PC-9 (cell line): ENCODE measurements at places on chromosomes 6 and 20. TPM values are rescaled to one million over a fixed set of nuclear protein-coding genes. Genes with fewer than 3 reads are reported as not detected.

The SLC17A4 gene
- 0.13 TPM in 1 of 2 replicates, not detected in the other for total RNA-seq

The LY6G6C gene
- 1.2 and 2.1 TPM in 2 replicates for total RNA-seq

The GJA10 gene
- total RNA-seq, result not detected in 2 replicates

The TBXT gene
- not detected in 2 replicates for total RNA-seq

The NKX2-2 gene
- not detected in 2 replicates for total RNA-seq

The TSHZ2 gene
- total RNA-seq, result not detected in 2 replicates

GRCh38 chr20:40223810-40224209 is 465.2 kb downstream of the MAFB start:
- no peak overlapping the region for H3K4me3 ChIP-seq
- H3K36me3 ChIP-seq, result no peaks in the 10 kb centered on the region
- no peaks in the 10 kb centered on the region for H3K4me1 ChIP-seq

DNA sequence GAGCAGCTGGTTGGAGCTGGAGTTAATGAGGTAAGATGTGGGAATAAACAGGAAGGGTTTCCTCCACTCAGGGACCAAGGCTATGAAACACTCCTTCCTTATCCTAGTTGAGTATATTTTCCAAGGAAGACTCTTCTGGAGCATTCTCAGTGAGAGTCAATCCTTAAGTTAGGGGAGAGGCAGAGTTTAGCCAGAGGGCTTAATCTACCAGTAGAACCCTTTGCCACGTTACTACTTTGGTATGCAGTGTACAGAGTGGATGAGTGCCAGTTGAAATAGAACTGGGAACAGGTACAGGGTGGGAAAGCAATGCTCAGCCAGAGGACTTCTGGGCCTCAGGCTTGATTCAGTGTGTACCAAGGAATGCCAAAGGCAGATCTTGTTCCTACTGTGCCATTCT is 114.3 kb downstream of the UBE3D start:
- no peaks in the 10 kb centered on the region for H3K36me3 ChIP-seq
- no peaks in the 10 kb centered on the region for H3K4me1 ChIP-seq
- H3K27me3 ChIP-seq, result no peaks in the 10 kb centered on the region
- no peak overlapping the region for H3K27ac ChIP-seq
- H3K4me3 ChIP-seq, result no peak overlapping the region

GRCh38 chr6:108944707-108945680 is 96.8 kb downstream of the ARMC2 start:
- no peak for DNase-seq
- no peaks in the 10 kb centered on the region for H3K27me3 ChIP-seq
- no peaks in the 10 kb centered on the region for H3K36me3 ChIP-seq
- H3K27ac ChIP-seq, result no peak overlapping the region

DNA sequence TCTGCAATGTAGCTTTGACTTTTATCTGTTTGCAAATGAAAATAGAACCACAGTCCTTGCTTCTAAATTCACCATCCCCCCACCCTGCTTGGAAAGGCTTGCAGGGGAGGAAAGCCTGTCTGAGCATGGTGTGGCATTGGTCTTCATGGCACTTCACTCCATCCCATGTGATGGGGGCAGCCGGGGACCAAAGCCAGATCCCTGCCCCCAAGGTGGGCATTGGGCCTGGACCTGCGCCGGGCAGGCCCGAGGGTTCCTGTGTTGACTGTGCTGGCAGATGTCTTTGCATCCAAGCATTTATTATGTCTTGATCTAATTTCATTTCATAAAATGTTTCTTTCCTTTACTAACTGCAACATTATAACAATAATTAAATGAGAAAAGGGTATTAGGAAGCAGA is 120.0 kb downstream of the SYNDIG1 start:
- no peaks in the 10 kb centered on the region for H3K36me3 ChIP-seq
- H3K27ac ChIP-seq, result no peak overlapping the region
- no peak overlapping the region for H3K4me3 ChIP-seq
- no peak for DNase-seq

DNA sequence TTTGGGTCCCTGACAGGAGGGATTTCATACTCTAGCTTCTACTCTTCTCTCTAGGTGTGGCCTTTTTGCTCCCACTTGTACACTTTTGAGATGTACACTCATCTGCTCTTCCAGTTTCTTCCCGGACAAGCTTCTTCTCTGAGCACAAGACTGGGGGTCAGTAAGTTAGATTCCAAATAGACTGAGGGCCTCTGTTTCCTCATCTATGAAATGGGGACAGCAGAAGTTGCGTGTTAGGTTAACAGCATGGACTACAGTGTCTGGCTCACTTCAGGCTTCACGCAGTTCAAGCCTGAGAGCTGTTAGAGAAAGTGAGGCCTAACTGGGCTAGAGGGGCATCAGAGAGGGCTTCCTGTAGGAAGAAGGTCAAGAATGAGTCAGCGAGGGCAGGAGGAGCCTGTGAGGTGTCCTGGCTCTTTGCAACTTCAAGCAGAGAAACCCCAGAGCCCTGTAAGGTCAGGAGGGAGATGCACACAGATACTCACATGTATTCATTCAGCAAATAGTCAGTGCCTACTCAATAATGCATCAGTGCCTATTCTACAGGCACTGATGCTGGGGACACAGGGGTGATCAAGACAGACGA is 20.6 kb downstream of the XKR7 start:
- H3K4me1 ChIP-seq, result no peaks in the 10 kb centered on the region
- no peak overlapping the region for H3K27ac ChIP-seq
- no peak for DNase-seq
- no peak overlapping the region for H3K4me3 ChIP-seq
- H3K36me3 ChIP-seq, result no peaks in the 10 kb centered on the region

GRCh38 chr6:104630955-104631354 is 228.8 kb downstream of the HACE1 start:
- H3K4me3 ChIP-seq, result no peak overlapping the region
- H3K27ac ChIP-seq, result no peak overlapping the region
- no peaks in the 10 kb centered on the region for H3K36me3 ChIP-seq
- H3K4me1 ChIP-seq, result 0 out of 2 replicates have a peak, but pooled peaks cover 3% of the 10 kb centered on the region

DNA sequence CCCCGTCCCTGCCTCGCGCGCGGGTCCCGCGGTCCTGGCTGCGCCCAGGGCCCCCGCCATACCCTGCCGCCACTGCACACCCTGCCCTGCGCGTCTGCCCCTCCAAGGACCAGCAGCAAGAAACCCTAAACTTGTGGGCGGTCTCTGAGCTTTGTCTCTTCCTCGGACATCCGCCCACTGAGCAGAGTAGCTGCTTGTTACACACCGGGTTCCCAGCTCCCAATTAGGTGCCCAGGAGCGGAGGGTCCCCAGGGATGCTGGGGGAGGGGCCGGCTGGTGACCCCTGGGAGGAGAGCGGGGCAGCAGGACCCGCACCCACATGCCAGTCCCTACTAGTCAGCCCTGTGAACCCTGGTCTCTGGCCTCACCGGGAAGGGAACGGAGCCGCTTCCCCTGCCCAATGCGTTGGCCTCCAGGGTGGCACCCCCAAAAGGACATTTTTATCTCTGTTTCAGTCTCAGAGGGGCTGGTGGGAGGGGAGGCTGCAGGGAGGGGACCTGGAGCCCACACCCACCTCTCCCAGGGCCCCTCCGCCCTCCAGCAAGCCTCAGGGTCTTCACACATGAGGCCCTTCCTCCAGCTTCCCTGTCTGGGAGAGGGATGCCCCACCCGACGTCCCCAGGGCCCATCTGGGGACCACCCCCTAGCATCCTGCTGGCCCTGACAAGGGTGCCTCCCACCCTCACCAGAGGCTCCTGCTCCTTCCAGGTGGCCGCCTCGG is 10.5 kb downstream of the STMN3 start:
- H3K4me3 ChIP-seq, result peak overlapping the region; percentile 56
- peak; percentile 37 for DNase-seq
- peaks cover 16% of the 10 kb centered on the region for H3K4me1 ChIP-seq
- no peak overlapping the region; the same call in 1 of the 2 replicates for H3K27ac ChIP-seq
- no peaks in the 10 kb centered on the region for H3K27me3 ChIP-seq

DNA sequence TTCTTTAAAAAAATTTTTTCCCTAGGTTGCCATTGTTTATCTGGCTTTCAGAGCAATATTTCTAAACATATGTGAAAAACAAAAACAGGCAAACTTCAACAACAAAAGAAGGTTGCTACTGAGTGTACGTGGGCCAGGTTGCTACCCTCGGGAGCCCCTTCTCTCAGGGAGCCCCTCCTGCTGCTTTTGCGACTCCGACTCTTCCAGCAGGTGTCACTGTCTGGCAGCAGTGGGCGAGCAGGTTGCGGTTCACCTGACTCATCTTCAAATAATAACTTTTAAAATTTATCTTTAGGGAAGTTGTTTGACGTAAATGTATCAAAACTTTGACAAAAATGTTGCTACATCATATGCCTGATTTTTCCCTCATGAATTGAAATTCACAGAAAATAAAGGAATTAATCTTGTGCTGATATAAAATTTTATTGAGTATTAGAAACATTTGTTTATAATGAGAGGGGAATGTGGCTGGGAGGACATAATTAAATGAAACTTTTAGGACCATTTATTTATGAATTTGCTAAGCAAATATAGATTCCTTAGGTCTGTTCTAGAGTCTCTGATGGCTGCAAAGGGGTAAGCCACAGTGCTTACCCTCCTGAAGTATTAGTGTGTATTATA is 138.8 kb downstream of the HIVEP1 start:
- no peaks in the 10 kb centered on the region for H3K36me3 ChIP-seq
- H3K4me1 ChIP-seq, result peaks cover 30% of the 10 kb centered on the region
- H3K4me3 ChIP-seq, result no peak overlapping the region
- no peak overlapping the region; the same call in 1 of the 2 replicates for H3K27ac ChIP-seq

- no peaks in the 10 kb centered on the region for H3K27me3 ChIP-seq
- H3K27ac ChIP-seq, result no peak overlapping the region
- no peak for DNase-seq
- H3K4me1 ChIP-seq, result peaks cover 11% of the 10 kb centered on the region
- no peaks in the 10 kb centered on the region for H3K36me3 ChIP-seq
These were observed 52.6 kb downstream of the JAG1 start for GRCh38 chr20:10621149-10621548.

- H3K27me3 ChIP-seq, result no peaks in the 10 kb centered on the region
- H3K4me3 ChIP-seq, result no peak overlapping the region
- H3K36me3 ChIP-seq, result no peaks in the 10 kb centered on the region
- no peak overlapping the region for H3K27ac ChIP-seq
- peaks cover 7% of the 10 kb centered on the region; the same call in 1 of the 2 replicates for H3K4me1 ChIP-seq
These were observed 24.1 kb downstream of the CYP39A1 start for GRCh38 chr6:46628498-46628897.

- H3K27ac ChIP-seq, result no peak overlapping the region
- peak; percentile 34 for DNase-seq
- no peak overlapping the region for H3K4me3 ChIP-seq
- H3K36me3 ChIP-seq, result no peaks in the 10 kb centered on the region
- peaks cover 34% of the 10 kb centered on the region for H3K27me3 ChIP-seq
These were observed 400.0 kb upstream of the CDH4 start for GRCh38 chr20:60851826-60852704.

GRCh38 chr20:12581644-12582289 is 427.0 kb upstream of the SPTLC3 start:
- H3K4me1 ChIP-seq, result no peaks in the 10 kb centered on the region
- no peak for DNase-seq
- no peak overlapping the region for H3K27ac ChIP-seq
- H3K27me3 ChIP-seq, result no peaks in the 10 kb centered on the region; the same call in 1 of the 2 replicates
- no peaks in the 10 kb centered on the region for H3K36me3 ChIP-seq

- no peak overlapping the region for H3K27ac ChIP-seq
These were observed 6.6 kb upstream of the WTAP start for GRCh38 chr6:159720708-159721107.

GRCh38 chr6:113856375-113856624 is 845 bp upstream of the MARCKS start:
- H3K4me1 ChIP-seq, result peaks cover 32% of the 10 kb centered on the region
- H3K36me3 ChIP-seq, result peaks cover 18% of the 10 kb centered on the region
- peak overlapping the region; percentile 100 for H3K4me3 ChIP-seq

DNA sequence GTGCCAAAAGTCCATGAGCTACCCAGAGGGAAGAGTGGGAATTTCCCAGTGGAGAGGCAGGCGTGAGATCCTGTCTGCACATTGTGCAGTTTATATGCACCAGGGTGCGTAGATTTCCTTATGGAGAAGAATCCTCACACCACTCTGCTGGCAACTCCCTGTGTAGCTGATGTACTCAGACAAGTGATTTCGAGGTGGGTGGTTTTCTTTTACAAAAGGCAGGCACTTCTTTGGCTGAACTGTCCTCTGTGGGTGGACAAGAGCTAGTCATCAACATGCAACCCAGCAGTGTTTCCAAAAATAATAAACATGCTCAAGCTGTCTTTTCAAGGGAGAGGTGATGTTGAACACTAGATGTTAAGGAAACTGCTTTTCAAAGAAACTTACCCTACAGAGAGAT is 121.7 kb upstream of the NXT1 start:
- H3K36me3 ChIP-seq, result no peaks in the 10 kb centered on the region
- H3K27me3 ChIP-seq, result no peaks in the 10 kb centered on the region
- no peak for DNase-seq
- peaks cover 48% of the 10 kb centered on the region for H3K4me1 ChIP-seq

DNA sequence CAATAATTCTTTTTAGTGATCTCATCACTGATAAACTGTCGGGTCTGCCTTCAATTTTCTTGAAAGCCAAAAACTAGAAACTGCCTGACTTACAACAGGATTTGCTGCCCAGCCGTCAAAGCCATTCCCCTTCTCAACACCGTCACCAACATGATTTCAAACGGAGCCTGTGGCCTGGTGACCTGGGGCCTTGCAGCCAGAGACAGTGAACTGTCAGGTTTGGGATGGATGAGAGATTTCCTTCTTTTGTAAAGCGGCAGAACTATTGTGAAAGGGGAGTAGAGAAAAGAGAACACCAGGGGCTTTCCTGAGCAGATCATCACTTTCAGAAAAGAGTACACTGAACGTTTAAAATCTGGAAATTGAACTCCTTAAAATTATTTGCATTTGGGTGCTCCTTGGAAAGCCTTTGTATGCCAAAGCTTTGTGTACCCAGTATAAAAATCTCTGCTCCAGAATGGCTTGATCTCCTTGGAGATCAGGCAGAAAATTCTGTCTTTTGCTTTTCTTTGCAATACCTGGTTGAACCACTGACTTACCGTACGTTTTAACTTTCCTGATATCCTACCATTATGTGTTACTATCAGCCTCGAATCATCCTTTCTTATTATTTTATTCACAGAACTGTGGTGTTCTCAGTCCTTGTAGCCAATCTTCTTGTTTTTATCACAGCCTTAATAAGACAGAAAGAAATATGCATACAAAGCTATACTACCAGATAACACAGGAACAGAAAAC is 125.2 kb downstream of the PACRG start:
- no peak overlapping the region for H3K27ac ChIP-seq
- H3K4me3 ChIP-seq, result no peak overlapping the region
- no peak for DNase-seq
